ENCODE measurements at places on chromosomes 13 and 19.

DNA sequence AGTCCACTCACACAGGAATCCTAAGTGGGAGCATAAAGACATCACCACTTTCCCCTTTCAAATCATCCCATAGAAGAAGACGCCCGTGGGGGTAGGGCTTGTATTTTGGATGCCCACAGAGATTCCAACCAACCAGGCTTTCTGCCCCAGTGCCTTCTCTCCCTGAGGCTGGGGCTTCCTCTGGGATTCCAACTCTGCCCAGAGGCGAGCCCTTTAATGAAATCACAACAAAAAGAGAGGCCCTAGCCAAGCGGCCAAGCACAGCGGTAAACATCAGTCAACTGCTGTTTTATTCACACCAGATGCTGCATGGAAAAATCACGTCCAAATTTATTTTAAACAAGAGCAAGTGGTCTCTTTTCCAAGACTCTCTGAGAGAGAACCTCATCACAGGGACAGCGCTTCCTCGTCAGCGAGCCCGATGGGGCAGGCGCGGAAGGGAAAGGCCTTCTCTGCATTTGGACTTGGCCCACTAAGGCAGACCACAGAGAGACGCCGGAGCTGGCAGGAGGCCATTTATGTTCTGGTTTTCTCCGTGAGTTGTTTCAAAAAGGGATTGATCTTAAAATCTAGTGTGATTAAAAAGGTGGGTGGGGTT, 31.5 kb downstream of the ADPRHL1 start:
- DNase-seq: no peak

DNA sequence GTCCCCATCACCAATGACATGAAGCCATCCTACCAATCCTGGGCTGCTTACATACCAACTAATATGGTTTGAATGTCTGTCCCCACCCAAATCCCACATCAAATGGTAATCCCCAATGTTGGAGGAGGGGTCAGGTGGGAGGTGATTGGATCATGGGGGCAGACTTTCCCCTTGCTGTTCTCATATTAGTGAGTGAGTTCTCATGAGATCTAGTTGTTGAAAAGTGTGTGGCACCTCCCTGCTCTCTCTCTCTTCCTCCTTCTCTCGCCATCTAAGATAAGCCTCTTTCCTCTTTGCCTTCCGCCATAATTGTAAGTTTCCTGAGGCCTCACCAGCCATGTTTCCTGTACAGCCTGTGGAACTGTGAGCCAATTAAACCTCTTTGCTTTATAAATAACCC, 53.6 kb upstream of the FAM124A start:
- no peak for DNase-seq

GRCh38 chr13:51105046-51105445, 6.0 kb downstream of the C13orf42 start:
- no peak for DNase-seq

GRCh38 chr13:40483601-40484000, 182.8 kb downstream of the FOXO1 start:
- no peak for DNase-seq

- DNase-seq: no peak
These were observed 28.7 kb downstream of the STK24 start for GRCh38 chr13:98548230-98548629.

DNA sequence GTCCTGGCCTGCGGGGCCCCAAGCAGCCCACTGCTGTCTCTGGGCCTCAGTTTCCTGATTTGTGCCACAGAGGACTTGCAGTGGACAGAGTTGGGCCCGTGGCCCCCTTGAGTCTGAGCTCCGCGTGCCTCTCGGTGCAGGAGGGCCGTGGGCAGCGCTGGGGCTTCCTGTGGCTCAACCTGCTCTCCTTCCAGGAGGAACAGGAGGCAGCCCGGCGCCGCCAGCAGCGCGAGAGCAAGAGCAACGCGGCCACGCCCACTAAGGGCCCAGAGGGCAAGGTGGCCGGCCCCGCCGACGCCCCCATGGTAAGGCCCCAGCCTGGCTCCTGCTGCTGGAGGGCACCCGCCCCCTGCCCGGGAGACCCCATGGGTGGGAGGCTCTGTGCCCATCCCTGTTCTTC, 25.9 kb downstream of the PLEKHJ1 start:
- no peak for DNase-seq

DNA sequence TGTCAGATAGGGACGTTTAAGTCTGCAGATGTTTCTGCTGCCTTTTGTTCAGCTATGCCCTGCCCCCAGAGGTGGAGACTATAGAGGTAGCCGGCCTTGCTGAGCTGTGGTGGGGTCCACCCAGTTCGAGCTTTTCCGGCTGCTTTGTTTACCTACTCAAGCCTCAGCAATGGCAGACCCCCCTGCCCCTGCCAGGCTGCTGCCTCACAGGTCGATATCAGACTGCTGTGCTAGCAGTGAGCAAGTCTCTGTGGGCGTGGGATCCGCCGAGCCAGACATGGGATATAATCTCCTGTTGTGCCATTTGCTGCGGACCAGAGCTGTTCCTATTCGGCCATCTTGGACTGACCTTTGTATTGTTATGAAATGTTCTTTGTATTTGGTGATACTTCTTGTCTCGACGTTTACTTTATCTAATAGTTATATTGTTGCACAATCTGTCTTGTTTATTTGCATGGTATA, 46.3 kb downstream of the NBEA start:
- no peak for DNase-seq

All from CD4-positive, alpha-beta T cell treated with Interleukin-17A for 1 hour (primary cell).